Karpas-422 (cell line): ENCODE measurements at places on chromosomes 12 and 14.

DNA sequence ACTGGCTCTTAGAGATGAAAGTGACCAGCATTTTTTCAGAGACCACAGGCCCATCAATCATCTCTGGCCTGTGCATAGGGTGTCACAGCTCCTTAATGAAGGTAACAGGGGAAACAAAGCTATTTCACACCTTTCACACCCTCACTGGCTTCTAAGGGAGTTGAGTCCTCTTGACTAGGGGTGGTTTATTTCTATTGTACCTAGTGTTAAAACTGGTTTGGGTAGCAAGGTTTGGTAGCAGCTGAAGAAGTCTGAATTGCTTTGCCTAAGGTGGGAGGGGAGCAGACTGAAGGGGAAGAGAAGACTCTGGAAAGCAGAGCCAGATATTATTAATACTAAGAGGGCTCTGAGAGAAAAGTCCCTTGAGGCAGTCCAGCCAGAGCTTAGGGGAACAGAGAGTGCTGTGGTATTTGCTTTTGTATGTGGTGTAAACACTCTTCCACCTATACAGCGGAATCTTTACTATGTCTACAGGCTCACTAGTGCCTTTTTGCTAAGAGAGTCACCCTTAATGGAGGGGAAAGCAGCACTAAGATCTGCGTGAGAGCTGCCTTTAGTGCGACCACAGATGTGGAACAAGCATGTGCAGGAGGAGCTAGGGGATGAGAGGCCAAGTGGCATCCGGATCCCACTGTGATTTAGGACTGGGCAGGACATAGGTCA lies 95.8 kb downstream of the STXBP6 start:
- no peaks in the 10 kb centered on the region for H3K36me3 ChIP-seq
- DNase-seq, result no peak
- H3K27ac ChIP-seq, result no peak overlapping the region
- H3K4me3 ChIP-seq, result no peak overlapping the region

GRCh38 chr12:226401-226800 lies 12.4 kb upstream of the SLC6A12 start:
- DNase-seq, result no peak
- H3K27ac ChIP-seq, result no peak overlapping the region
- H3K36me3 ChIP-seq, result no peaks in the 10 kb centered on the region
- no peaks in the 10 kb centered on the region for H3K4me1 ChIP-seq

GRCh38 chr14:78486621-78487020 lies 316.4 kb downstream of the NRXN3 start:
- no peaks in the 10 kb centered on the region for H3K36me3 ChIP-seq
- DNase-seq, result no peak
- H3K4me3 ChIP-seq, result no peak overlapping the region
- H3K27me3 ChIP-seq, result no peaks in the 10 kb centered on the region

GRCh38 chr12:59088673-59089072 lies 168.4 kb upstream of the LRIG3 start:
- H3K27me3 ChIP-seq, result no peaks in the 10 kb centered on the region
- H3K4me1 ChIP-seq, result no peaks in the 10 kb centered on the region
- no peak overlapping the region for H3K4me3 ChIP-seq
- no peaks in the 10 kb centered on the region for H3K36me3 ChIP-seq
- H3K27ac ChIP-seq, result no peak overlapping the region
- no peak for DNase-seq

DNA sequence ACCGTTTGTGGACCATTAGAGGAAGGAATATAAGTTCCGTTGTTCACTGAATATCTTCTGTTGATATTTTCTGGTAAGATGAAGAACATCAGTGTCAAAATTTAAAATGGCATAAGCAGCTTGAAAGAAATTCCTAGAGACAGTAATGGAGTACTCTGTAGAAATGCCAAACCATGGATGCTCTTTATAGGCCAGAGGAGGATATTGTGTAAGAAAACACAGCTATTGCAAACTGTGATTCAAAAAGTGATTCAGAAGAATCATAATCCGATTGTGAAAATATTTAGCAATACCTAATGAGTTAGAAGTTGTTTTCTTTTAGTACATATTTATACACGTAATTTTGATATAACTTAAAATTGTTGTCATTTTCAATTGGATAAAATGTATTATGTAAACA lies 102.8 kb downstream of the SLC16A7 start:
- no peak overlapping the region for H3K27ac ChIP-seq
- H3K36me3 ChIP-seq, result no peaks in the 10 kb centered on the region
- no peak for DNase-seq
- no peaks in the 10 kb centered on the region for H3K27me3 ChIP-seq
- H3K4me3 ChIP-seq, result no peak overlapping the region

DNA sequence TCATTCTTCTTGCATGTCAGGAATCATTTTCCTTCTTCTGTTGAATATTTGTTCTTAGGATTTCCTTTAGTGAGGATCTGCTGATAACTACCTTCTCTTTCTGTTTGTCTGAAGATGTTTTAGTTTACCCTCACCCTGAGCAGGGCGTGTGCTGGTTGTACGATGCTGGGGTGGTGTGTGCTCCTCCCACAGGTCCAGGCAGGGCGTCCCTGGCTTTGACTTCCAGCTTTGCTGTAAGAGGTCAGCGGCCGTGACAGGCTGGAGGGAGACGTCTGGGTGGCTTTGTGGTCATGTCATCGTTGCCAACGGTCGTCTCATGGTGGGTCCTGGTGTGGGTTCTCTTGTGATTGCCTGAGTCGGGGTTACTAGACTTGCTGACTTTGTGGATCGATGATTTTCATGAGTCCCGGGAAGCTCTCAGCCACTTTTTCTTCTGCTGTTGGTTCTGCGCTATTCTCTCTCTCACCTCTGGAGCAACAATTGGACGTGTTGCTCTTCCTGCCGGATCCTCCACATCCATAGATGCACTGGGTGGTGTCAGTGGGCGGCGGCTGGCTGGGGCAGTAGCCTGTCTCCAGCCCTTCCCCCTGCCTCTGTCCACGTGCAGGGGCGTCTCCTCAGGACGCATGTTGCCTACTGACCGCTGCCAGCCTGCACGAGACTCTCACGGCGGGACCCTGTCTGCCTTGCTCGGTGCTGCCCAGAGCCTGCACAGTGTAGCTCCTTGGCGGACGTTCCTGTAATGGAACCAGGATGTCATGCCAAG lies 8.4 kb downstream of the PACS2 start:
- no peaks in the 10 kb centered on the region for H3K4me1 ChIP-seq
- H3K4me3 ChIP-seq, result no peak overlapping the region
- no peak overlapping the region for H3K27ac ChIP-seq
- H3K27me3 ChIP-seq, result no peaks in the 10 kb centered on the region

DNA sequence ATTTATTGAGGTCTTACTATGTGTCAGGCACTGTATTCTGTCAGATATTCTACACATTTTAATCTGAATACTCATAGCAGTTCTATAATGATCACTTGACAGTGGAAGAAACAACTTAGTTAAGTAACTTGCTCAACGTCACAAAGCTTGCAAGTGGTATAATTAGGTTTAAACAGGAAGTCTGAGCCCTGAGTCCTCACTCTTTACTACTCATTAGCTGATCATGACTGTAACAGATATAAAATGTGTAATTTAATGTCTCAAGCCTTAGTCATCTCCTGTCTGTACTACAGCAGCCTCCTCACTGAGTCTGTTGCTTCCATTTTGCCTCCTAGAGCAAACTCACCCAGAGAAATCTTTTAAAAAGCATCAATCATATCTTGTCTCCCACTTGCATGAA lies 38.9 kb downstream of the PPP4R4 start:
- DNase-seq, result no peak
- no peak overlapping the region for H3K4me3 ChIP-seq
- H3K36me3 ChIP-seq, result no peaks in the 10 kb centered on the region

GRCh38 chr12:13079440-13079906 lies 24.0 kb downstream of the GSG1 start:
- no peak for DNase-seq
- H3K4me3 ChIP-seq, result no peak overlapping the region
- no peaks in the 10 kb centered on the region for H3K4me1 ChIP-seq
- no peaks in the 10 kb centered on the region for H3K36me3 ChIP-seq
- H3K27ac ChIP-seq, result no peak overlapping the region
- H3K27me3 ChIP-seq, result no peaks in the 10 kb centered on the region

DNA sequence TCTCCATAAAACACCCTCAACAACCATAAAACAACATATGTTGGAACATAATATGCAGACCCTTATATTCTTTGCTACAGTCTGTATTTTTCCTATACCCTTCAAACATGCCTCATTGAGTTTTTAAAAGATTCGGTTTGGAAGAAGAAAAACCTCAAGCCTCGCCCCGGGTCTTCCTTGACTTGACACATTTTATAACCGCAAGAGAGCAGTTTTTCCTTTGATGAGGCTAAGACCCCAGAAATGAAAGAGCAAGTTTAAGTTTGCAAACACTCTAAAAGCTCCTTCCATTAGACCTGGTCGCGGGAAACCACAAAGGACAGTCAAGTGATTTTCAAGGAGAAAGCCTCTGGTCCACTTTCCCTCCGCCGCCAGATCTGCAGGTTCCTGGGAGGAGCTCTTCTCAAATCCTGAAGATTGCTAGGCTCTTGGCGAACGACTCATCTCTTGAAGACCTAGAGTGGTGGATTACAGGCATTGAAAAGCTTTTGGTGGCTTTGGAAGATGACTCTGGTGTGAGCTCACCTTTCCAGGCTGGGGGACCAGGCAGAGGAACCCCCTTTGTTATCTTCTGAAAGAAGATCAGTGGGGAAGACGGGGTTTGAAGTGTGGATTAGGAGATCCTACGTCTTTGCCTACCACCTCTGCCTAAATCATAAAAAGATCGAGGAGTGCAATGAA lies at the start of gene ASCL4:
ASCL4 (plus strand) TSS at position 356 of the 681 bp plus-strand sequence. CDS start 515 bp downstream, outside the sequence.
- DNase-seq, result no peak
- H3K27me3 ChIP-seq, result no peaks in the 10 kb centered on the region
- H3K4me1 ChIP-seq, result no peaks in the 10 kb centered on the region
- no peak within 1 kb of the TSS for H3K4me3 ChIP-seq
- H3K36me3 ChIP-seq, result no peaks in the 10 kb centered on the region

- H3K4me1 ChIP-seq, result no peaks in the 10 kb centered on the region
- no peak for DNase-seq
Observed at GRCh38 chr12:60106214-60106613, 510.4 kb downstream of the SLC16A7 start.
